ENCODE measurements at places on chromosomes 3 and 15.
A peak's percentile ranks its signal among the peaks of the same experiment; 100 is the strongest.

DNA sequence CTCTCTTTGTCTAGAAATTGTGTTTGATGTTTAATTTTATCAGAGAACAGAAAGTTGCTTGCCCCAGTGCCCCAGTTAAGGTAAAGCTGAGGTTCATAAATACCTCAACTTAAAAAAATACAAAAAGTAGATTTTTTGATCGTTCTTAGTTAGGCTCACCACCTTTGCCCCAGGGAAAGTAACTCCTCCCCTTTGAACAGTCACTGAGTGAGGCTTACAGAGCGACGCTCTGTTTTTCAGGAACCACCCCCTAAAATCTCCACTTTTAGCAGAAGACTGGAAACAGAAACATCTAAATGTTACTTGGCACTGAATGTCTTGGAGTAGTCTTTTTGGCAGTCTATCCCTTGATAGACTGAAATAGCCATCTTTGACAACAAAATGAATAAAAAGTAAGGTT lies 24.9 kb downstream of the BLM start:
- no peak for ATAC-seq

DNA sequence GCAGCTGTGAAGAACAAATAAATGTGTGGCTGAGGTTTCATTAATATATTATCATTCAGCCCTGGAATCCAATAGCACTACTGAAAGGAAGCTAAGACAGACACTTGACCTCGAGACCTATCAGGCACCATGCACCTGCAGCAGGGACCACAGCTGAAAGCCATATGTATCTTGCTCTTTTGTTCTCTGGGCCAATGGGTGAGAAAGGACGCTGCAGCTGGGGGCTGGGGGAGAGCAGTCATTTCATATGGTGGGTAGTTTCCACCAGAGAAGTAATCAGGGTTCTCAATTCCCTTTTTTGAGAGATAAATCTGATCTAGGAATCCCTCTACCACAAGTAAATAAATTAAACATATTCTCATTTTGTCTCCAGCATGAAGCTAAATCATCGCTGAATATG lies 225.6 kb upstream of the STRIT1 start:
- peak; percentile 29 for ATAC-seq

DNA sequence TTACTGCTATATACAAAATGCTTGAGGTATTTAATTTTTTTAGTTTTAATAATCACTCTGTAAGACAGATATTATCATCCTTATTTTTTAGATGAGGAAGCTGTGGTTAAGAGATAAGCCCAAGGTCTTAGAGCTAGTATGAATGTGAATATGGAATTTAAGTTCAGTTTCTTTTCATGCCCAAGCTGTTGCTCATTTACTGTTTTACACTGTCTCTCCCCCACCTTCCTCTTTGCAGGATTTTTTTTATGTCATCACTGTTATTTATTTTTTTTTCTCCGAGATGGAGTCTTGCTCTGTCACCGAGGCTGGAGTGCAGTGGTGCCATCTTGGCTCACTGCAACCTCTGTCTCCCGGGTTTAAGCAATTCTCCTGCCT lies 22.5 kb downstream of the MAP2K5 start:
- no peak for ATAC-seq

- ATAC-seq: no peak
Observed at GRCh38 chr15:68985361-68985891, 29.1 kb upstream of the NOX5 start.

GRCh38 chr3:121436641-121437040 lies 109.1 kb downstream of the POLQ start:
- no peak for ATAC-seq

DNA sequence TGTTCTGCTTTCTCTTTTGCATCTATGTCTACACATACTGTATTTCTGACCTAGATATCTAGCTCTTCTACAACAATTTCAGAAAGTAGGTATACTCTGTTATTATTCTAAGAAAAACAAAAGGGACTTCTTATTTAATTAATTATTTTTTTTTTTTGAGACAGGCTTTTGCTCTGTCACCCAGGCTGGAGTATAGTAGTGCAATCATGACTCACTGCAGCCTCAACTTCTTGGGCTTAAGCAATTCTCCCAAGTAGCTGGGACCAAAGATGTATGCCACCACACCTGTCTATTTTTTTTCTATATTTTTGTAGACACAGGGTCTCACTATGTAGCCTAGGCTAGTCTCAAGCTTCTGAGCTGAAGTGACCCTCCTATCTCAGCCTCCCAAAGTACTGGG lies 130.6 kb downstream of the MBNL1 start:
- no peak for ATAC-seq

DNA sequence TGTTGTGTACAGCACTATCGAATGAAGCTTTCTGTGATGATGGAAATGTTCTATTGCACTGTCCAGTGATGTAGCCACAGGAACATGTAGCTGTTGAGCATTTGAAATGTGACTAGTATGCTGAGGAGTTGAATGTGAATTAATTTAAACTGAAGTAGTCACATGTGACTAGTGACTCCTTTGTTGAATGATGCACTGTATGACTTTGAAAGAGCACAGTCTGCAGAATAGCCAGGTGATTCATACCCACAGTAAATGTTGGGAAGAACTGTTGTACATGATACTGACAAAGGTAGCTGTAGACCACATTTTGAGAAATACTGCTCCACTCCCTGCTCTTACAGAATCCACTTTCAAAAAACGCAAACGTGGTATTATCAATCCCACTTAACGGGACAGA lies 34.0 kb upstream of the ACTL6A start:
- ATAC-seq: peak; percentile 88

- ATAC-seq: no peak
Observed at GRCh38 chr15:91023720-91024119, 1.3 kb upstream of the VPS33B start.
